ENCODE measurements at places on chromosomes 1 and 21.

GRCh38 chr21:43984905-43985689 is 27.0 kb upstream of the TRAPPC10 start:
- DNase-seq: no peak

DNA sequence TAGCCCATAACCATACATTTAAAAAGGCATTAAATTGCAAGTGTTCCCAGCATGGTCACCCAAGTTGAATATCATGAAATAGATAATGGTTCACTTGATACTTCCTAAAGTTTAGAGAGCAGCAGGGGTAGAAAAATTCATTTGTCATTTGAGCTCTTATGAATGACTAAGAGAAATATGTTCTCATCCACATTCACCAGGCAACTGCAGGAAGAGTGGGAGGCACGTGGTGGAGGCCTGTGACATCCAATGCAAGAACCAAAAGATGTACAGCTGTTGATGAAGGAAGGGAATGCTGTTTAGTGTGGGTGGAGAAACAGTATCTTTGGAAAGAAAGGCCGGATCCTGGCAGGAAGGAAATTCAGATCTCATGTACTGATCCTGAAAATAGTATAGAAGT is 473.1 kb downstream of the ADGRL2 start:
- DNase-seq: no peak

DNA sequence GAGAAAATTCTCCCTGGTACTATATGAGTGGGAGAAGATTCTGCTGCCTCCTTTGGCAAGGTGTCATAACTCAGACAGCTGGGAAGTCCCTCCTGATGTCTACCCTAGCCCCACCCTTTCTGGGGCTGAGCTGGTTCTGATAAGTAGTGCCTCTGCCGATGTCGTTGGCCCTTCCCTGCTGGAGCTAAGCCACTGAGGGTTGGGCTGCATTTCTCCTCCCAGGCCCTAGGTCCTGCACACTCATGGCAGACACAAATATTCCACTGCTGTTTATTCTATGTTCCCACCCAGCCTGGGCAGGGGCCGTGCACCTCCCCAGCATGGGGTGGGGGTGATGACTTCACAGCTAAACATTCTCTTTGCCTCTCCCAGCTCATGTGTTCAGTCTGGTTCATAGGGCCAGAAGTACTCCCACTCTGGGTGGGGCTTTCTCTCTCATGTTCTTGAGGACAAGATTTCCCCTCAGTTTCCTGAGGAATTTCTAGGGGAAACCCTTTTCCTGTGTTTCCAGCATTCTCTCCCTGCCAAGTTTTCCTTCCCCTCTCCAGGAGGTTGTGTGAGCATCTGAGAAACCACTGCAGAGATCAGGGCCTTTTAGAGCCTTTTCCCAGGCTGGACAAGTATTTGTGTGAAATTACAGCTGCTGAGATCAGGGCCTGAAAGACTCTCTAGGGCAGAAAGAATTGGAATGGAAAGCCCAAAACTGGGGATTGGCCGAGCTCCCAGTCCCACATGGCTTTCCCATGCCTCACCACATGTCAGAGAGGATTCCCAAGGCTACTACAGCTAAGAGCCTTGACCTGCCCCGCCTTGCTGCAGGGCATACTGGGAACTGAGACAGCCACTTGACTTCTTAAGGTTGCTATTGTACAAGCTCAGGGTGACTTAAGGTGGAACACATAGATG is 66.2 kb downstream of the ATP2B4 start:
- no peak for DNase-seq

DNA sequence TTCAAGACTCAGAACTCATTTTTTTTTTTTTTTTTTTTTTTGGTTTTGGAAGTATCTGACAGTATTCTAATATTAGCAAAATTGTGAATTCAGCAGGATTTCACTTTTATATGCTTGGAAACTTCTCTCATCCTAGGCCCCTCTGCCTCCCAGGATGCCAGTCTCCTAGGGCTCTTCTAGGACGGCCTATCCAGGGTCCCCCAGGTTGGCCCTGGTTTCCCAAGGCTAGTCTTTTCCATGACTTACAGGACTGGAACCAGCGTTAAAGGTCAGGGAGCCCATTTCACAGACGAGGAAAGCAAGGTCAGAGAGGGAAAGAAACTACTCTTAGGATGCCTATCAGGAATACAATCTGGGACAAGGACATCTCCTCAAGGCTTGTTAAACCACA is 412.5 kb downstream of the PTPRU start:
- DNase-seq: no peak

DNA sequence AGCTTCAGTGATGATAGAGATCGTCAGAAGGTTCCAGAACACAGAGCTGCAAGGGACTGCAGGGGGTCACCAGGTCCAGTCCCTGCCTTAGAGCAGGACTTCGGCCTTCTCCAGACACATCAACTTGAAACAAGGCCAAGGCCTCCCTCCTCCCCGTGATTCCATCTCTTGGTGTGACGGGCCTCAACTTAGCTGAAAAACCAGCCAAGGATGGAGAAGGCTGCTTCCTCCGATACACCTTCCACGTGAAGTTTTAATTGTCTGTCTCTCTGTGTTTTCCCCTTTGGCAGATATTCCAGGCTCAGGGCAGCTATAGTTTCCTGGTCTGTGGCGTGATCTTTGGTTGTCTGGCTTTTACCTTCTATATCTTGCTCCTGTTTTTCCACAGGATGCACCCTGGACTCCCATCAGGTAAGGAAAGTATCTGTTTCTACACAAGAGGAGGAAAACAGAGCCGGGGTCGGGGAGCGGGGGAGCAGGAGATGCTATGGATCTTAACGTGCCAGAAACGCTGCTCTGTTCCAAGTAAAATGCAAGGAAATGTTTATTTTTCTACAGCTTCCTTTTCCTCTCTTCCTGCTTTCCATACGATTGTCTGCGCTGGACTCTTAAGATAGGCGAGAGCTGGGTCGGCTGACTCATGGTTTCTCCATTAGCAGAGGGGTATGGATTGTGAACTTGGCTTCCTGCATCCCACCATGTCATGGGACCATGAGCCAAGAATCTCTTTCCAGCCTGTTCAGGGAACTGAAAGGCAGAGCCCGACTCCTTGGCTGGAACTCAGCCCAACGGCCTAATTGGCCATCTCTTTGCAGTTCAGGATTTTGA is 32.8 kb downstream of the ELK4 start:
- no peak for DNase-seq

DNA sequence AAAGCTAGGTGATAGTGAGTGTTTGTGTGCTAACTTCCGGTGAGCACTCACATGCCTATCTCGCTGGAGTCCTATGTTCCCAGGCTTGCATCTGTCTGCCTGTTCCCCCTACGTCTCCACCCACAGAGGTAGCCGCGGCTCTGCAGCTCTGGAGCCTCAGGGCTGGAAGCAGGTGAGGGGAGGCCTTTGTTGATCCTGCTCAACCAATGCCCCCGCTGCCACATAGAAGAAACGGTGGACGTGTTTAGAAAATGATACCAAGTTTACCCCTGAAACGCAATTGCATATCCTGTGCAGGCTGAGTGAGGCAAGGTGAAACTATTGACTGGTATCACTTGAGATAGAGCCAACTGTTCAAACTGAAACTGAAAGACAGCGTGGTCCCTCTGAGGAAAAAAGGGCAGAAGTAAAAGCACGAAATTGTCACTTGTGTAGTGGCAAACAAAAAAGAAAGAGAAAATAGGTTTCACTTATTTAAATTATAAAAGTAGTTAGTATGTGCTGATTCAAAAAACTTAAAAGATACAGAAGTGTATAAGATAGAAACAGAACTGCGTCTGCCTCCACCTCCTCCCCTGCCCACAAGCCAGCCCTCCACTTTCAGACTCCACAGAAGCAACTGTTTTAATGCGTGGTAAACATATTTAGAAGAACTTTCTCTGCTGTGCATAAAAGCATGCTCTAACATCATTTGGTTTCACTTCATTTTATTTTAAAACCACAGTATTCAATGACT is 38.6 kb upstream of the ETS2 start:
- DNase-seq: peak; percentile 16

DNA sequence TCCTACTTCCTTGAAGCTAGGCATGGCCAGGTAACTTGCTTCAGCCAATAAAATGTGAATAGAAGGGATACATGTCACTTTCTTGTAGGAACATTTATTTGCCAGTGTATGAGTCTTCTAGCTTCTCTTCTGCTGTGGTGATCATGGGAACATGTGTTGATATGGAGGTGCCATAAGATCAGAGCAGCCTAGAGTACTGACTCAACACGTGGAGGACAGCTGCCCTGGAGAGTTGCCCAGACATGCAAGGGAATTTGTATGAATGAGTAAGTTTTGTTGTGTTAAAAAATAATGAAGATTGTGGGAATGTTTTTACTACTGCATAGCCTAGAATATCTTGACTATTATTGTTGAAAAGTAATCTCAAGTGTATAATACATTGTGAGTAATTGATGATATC is 502.3 kb downstream of the NUF2 start:
- no peak for DNase-seq
